ENCODE measurements at places on chromosomes 7 and 10.
A peak's percentile ranks its signal among the peaks of the same experiment; 100 is the strongest.

DNA sequence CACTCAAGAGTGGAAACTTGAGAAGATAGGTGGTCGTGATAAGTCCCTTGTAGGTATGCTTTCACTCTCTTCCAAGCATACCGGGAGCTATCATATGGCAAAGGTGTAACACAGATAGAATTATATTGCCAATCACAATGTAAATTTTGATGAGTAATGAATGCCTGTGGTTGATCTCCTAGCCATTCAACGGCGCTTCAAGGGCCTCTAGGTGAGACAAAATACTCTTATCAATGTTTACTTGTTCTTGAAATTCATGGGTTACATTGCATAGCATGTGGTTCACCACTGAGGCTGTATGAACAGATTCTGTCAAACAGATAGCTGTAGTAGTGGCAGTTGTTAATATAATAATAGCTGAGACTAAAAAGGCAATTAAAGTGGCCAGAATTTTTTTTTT lies 82.4 kb downstream of the THSD7A start:
- no peak for DNase-seq

DNA sequence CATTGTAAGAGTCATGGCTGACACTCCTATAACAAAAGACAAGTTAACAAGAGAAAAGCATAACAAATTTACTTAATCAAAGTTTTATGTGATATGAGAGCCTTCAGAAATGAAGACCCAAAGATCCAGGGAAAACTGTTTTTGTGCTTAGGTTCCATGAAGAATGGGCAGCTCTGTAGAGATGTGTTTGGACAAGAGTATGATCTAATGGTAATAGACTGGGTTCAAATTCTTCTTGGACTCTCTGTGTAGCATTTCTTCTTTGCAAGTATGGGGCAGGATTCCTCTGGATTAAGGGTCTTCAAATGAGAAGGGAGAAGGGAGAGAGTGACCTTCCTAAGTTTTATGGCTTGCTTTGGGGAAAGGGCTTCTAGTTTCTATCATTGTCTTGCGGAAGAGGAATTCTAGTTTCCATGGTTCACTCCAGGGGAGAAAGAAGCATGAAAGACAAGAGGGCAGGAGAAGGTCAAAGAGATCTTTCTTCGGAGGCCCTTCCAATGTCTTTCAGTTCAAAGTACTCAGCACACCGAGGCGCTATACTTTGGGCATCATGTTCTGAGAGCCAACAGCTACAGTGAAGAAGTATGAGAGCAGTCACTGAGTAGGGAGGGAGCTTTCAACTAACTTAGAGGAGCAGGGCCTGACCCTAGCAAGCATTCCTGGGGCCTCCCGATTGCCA lies 15.4 kb downstream of the IFIT3 start:
- DNase-seq = no peak

GRCh38 chr7:51268859-51269258 lies 47.8 kb downstream of the COBL start:
- no peak for DNase-seq

- no peak for DNase-seq
These were observed 183.2 kb downstream of the CXCL12 start for GRCh38 chr10:44201656-44202055.

DNA sequence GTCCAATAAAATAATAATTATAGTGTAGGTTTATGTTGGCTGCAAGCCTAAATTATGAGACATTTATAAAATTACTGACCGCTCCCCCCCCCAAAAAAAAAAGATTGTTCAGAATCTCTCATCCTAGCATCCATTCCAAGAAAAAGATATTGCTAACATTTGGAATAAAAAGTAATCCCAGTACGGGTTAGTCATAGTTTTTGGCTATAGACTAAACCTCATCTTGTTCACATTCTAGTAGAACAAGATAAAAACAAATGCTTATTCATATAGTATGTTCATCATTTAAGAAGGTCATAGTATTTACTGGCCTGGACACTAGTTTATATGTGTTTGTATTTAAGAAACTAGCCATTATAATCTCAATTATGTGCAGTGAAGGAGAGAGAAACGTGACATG lies 44.0 kb downstream of the ADK start:
- DNase-seq = no peak

DNA sequence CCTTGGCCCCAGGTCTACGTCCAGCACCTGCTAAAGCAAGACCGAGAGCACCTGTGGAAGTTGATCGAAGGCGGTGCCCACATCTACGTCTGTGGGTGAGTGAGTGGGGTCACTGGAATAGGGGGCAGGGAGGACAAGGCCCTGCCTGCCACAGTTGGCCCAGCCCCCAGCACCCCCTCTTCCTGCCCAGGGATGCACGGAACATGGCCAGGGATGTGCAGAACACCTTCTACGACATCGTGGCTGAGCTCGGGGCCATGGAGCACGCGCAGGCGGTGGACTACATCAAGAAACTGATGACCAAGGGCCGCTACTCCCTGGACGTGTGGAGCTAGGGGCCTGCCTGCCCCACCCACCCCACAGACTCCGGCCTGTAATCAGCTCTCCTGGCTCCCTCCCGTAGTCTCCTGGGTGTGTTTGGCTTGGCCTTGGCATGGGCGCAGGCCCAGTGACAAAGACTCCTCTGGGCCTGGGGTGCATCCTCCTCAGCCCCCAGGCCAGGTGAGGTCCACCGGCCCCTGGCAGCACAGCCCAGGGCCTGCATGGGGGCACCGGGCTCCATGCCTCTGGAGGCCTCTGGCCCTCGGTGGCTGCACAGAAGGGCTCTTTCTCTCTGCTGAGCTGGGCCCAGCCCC lies 8.1 kb downstream of the TMEM120A start:
- DNase-seq = no peak

DNA sequence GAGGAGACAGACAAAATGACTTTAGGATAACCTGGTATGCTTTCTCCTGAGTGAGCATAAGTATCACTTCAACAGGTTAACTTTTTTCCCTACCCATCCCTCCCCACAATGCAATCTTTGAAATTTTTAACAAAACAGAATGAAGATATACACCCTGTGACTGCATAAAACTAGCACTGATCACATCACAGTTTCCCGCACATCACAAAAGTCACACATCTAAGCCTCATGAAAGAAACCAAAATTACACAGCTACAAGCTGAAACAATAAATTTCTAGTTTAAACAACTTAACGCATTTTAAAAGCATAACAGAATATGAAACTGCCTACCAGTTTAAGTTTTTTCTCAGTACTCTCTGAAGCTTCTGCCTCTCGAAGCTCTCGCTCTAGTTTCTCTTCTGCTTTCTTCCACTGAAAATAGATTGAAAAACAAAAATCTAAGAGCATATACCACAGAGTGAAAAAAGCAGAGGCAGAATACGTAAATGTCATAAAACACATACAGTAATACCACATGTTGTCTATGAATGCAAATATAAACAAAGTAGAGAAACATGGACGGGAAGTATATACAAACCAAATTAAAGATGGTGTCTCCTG lies 18.1 kb downstream of the NOC3L start:
- no peak for DNase-seq

- no peak for DNase-seq
These were observed 62.8 kb upstream of the CUX1 start for GRCh38 chr7:101754424-101755159.

- no peak for DNase-seq
These were observed 324 bp downstream of the TWNK start for GRCh38 chr10:100987685-100988049.

DNA sequence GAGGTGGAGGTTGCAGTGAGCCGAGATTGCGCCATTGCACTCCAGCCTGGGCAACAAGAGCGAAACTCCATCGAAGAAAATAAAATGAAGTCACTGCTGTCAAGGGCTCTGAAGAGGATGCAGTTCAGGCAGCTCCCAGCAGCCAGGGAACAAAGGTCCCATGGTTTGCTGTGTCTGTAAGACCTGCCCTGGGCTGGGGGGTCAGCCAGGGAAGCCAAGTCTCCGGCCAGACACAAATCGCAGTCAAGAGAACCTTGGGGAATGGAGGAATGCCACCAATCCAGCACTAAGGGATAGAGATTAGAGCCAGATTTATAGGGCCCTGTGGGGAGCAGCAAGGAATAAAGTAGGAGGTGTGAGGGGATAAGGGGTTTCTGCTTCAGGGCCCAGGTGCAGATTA lies 28.9 kb upstream of the VSIR start:
- no peak for DNase-seq

DNA sequence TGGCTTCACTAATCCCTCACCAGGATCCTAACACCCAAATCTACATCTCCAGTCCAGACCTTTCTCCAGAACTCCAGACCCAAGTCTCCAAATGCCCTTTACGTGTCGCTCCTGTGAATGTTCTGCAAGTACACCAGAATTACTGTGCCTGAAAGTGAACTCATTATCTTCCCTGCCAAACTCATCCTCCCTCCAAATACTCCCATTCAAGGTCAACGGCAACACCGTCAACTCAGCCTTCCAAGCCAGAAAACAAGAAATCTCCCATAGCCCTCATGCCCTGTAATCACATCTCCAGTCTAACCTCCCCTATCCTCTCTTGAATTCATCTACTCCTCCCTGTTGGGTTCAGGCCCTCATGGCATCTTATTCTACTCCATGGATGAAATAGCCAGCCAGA lies 12.3 kb downstream of the CREB3L2 start:
- no peak for DNase-seq

DNA sequence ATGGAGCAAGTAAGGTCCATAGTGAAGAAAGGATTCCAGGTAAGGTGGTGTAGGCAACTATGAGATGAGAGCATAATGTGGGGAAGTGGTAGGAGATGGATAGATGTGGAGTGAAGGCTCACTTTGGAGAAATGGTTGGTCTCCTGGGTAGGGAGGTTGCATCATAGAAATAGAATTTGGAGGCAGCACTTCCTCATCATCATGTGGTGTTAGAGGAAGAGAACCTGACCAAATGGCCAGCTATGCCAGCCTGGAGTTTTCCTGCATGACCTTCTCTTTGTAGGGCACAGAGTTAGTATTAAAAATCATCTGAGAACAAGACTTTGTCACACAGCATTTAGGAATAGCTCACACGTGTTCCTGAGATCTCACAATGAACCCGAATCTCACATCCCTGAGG lies 126.7 kb upstream of the CXCL12 start:
- DNase-seq = no peak

DNA sequence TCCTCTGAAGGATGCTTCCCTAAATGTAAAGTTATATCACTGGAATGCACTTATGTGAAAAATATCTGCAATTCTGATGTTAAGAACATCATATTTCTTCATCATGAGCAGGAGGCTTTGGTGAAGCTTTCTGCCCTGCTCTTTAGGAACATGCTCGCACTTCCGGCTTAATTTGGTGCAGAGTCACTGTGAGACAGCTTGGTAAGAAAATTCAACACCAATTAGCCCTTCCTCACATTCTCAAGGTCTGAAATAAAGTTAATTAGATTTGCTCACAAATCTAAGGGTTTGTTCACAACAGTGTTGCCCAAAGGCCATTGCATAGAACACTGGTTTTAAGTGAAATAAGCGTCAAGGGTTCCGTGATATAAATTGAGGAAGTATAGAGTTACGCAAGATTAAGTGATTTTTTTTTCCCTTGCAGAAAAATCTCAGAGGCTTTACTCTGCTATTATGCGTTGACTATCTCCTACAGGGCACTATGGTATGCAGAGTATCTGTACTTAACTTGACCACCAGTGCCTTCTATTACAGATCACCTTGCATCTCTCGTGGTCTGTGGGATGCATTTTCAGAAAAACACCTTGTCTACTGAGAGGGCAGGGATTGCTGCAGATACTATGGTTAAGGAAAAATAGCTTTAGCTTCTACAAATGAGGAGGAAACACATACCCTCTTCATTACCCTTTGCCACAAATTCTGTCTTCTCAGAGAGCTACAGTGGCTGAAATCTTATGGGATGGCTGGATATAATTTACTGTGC lies 953.9 kb downstream of the TYW1 start:
- no peak for DNase-seq

- no peak for DNase-seq
These were observed 6.8 kb downstream of the TET1 start for GRCh38 chr10:68566955-68567354.

- peak; percentile 59 for DNase-seq
These were observed 57.0 kb downstream of the P4HA1 start for GRCh38 chr10:73039635-73040034.

DNA sequence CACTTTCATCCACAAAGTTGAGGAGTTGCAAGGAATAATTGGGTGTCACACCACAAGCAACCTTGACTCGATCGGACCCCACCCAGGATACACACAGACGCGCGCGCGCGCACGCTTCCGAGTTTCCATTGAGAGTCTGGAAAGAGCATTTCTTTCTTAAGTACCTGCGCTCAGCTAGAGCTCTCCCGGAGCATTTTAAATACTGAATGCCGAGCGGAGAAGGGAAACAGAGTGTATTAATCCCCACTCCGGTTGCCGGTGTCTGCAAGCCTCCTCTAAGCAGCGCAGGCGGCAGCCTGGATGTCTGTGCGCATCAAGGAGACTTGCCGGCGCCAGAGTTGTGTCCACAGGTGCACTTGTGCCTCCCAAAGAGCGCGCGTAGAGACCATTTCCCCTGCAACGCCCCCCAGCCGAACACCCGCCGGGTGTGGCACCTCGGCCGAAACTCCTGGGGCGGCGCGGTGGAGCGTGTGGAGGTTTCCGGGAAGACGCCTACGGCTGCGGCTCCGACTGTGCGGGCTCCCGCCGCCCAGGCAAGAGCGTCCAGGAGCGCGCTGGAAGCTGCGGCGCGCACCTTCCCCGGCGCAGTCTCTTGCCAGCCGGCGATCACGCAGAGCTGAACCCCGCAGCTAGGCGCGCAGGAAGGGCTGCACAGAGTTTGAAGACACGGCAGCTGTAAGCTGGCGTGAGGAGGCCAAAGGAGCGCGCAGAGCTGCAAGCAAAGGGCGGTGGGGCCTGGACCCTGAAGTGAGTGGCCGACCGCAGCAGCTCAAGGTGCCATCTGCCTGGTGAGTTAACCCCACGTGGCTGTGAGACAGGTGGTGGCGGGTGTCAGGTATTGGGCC lies 1.1 kb upstream of the FEZF1 start:
- DNase-seq = no peak

- no peak for DNase-seq
These were observed 16.1 kb upstream of the NDST2 start for GRCh38 chr10:73827346-73828089.

GRCh38 chr10:96374639-96374984 lies 15.8 kb upstream of the OPALIN start:
- no peak for DNase-seq

GRCh38 chr7:18468795-18469194 lies 26.8 kb upstream of the HDAC9 start:
- no peak for DNase-seq

- DNase-seq = no peak
These were observed 7.9 kb upstream of the SEPTIN7 start for GRCh38 chr7:35792873-35793489.

DNA sequence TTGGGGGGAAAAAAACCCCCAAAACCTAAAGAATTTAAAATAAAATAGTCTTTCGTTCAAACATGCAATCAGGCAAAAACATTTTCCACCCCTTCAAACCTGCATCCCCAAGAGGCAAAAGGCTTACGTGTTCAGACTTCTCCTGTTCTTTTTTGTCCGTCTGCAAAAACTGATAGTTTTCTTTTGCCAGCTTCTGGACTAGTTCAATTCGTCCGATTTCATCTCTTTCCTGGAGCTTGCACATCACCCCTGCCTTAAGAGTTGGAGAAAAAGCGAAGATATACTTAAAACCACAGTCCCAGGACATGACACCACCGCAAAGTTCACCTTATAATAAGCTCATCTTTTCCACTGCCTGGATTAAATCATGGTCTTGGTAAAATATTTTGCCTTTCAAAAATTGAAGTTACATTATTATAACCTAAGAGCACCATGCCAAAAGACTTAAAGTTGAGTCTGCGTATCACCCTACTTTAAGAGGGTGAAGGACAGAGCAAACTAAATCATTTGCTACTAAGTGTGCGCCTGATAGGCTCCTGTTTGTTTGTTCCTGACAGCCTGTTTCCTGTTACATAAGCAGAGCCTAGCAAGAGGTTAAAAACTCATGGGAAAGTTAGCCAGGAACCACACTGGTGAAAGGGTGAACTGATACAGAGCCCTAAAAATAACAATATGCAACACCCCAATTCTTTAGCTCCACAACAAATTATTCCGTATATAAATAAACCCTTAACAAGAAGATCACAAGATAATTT lies 137.0 kb downstream of the RAPGEF5 start:
- DNase-seq = no peak

Measured in amniotic stem cell (primary cell).